ENCODE measurements at places on chromosomes 2 and 18. TPM values are rescaled to one million over a fixed set of nuclear protein-coding genes. Genes with fewer than 3 reads are reported as not detected.

Gene TEX44
- 0.48 TPM for total RNA-seq

Gene KIF5C
- 4.3 TPM for total RNA-seq

Gene DYSF
- 2.9 TPM for total RNA-seq

Gene SH2D6
- total RNA-seq, result 4.6 TPM

DNA sequence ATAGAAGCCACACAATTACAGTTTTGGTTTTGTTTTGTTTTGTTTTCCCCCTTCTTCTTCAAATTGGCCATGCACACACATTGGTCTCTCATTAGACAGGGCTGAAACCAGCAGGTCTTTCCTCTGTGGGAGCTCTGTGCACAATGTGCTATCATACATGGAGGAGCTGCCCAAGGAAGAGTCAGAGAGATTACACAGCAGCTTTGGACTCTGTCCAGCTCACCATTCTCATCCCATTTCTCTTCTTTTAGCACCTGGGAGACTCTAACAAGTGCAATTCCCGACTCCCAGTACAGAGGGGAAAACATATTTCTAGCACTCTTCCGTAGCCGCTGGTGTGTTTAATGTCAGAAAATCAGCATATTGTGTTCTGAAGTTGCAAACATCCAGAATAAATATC is 29.4 kb downstream of the POU3F3 start:
- no peak for DNase-seq

- peak; percentile 73 for DNase-seq
Observed at GRCh38 chr2:197803033-197803444, 1.4 kb upstream of the PLCL1 start.

DNA sequence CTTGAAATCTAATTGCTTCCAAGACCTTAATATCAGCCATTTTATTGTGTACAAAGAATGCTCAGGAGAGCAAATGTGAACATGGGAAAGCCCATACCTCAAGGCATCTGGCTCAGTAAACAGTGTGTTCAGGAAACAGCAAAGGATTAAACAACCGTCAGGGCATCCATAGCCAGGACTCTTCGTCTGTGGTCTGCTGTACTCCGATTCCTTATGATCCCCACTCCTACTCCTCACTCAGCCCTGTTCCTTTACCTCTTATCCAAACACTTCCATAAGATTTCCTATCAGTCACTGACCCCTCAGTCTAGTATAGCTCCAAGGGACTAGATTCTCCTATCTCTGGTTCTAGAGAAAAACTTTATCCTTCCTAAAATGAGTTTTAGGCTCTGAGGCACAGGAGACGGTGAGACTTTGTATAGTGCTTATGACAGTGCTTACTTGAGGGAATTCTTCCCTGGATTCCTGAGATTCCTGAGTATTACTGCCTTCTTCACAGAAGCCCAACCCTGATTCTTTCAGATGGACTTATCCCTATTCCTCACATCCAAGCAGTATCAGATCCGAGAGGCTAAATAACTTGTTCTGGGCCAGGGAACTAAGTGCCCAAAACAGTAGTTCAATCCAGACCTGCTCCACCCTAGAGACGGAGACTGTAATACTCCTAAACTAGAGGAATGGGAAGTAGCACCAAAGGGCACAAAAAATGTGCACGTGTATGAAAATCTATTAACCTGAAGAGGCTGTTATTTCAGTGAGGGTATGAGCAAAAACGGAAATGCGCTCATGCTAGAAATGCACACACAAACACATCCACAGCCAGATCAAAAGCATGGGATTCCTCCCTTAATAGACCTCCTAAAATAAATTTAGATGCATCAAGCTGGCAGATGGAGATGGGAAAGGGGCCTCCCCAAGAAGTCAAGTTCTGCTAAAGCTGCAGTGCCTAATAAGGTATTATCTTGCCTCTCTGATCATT is 42.1 kb upstream of the SIGLEC15 start:
- DNase-seq, result peak; percentile 50

DNA sequence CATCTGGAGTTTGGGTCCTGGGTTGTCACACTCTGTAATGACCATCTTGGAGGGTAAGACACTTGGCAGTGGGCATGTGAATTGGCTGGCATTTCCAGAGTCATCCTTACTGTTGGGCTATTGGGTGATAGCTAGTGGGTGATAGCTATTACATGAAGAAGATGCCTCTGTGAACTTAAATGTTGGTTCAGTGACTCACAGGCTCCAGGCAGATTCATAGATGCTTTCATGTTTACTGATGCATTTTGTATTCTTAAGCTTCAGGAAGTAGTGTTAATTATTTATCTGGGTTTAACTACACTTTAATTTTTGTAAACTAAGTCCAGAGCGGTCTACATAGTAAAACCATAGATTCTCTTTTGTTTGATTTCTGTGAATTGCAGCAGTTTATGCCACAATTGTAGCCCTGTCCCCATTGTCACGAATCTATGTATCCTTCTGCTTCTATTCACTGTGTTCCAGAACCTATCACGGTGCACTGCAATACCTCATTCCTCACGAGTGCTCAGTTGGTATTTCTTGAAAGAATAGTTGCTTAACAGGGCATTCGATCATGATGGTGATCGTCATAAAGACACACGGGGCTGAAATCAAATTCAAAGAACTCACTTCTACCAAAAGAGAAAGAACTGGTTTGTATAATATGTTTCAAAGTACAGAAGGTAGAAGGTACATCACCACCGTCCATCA is 79.7 kb downstream of the GBX2 start:
- DNase-seq, result no peak

DNA sequence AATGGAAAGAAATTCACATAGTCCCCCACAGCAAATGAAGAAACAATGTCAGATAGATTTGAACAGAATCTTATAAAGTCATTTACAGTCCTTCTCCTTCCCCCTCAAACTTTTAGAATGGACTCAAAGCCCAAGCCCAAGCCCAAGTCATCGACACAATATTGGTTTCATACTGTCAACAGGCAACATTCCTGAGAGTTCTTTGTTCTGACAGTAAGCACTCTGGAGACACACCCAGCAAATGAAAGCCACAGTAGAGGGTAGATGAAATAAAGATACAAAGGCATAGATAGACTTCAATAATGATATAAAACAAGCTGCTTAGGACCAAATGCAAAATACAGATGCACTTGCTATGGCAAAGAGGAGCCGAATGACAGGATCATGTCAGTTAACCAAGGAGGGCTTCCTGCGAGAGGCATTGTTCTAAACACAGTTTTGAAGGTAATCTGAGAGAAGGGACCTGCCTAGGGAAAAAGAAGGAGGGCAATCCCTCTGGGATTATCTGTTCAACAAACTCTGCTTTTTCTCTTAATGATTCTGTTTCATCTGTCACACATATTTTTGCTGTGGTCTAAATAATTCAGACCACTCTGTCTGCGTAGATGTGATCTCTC is 97.1 kb upstream of the MAP4K3 start:
- no peak for DNase-seq

DNA sequence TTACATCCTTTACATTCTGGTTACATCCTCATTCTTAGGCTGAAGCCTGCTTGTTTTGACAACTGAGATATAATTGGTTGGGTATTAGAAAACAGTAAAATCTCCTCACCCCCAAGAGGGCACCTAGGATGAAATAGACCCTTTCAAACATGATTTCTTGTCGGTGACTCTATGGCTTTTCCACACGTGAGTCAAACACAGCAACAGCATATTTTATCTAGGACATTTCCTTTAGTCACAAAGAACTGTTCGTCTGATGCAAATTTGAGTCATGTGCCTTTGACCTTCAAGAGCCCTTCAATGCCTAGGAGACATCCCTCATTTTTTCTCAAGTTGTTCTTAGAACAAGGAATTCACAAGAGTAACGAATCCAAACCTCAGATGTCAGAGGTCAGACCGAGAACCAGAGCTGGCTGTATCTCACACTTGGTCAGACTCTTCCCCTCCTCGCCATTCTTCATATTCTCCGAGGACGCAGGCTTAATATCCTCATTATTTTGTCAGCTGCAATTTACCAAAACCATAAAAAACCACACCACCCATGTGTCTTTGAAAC is 60.5 kb upstream of the ALKAL2 start:
- DNase-seq, result no peak

DNA sequence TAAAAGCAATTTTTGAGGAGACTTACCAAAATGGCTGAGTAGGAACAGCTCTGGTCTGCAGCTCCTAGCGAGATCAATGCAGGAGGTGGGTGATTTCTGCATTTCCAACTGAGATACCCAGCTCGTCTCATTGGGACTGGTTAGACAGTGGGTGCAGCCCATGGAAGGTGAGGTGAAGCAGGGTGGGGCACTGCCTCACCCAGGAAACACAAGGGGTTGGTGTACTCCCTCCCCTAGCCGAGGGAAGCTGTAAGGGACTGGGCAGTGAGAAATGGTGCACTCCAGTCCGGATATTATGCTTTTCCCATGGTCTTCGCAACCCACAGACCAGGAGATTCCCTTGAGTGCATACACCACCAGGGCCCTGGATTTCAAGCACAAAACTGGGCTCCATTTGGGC is 419.0 kb downstream of the NUP35 start:
- DNase-seq, result no peak

Data from umbilical cord (tissue), 2 donors.